ENCODE measurements at places on chromosomes 13 and 19. TPM values are rescaled to one million over a fixed set of nuclear protein-coding genes. Genes with fewer than 3 reads are reported as not detected.

GRCh38 chr19:50493171-50493570, 16.5 kb upstream of the GARIN5A start:
- no peak for DNase-seq

The IGLON5 gene
- total RNA-seq = not detected

DNA sequence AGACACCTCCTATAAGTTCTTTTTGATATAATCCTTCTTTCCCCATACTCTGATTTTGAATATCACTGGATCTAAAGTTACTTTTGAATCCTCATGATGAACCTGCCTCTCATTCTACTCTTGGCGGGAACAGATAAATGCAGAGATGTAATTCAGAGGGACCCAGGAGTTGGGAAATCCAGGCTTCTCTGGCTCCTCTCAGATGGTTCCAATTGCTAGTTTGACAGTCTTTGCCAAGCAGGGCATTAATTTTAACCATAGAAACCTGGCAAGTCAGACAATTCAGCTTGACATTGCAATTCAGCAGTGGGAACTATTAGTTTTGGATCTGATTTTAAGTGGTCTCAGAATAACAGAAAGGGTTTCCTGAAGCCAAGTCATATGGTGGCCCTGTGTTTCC, 67.3 kb upstream of the KLF12 start:
- DNase-seq = no peak

DNA sequence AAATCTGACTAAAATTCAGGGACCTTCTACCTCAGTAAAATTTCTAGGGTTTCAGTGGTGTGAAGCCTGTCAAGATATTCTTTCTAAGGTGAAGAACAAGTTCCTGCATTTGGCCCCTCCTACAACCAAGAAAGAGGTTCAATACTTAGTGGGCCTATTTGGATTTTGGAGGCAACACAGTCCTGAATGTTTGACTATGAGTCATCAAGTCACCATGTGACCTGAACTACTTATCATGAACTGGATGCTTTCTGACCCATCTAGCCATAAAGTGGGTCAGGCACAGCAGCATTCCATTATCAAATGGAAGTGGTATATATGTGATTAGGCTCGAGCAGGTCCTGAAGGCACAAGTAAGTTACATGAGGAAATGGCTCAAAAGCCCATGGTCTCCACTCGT, 163.0 kb upstream of the IRS2 start:
- no peak for DNase-seq

DNA sequence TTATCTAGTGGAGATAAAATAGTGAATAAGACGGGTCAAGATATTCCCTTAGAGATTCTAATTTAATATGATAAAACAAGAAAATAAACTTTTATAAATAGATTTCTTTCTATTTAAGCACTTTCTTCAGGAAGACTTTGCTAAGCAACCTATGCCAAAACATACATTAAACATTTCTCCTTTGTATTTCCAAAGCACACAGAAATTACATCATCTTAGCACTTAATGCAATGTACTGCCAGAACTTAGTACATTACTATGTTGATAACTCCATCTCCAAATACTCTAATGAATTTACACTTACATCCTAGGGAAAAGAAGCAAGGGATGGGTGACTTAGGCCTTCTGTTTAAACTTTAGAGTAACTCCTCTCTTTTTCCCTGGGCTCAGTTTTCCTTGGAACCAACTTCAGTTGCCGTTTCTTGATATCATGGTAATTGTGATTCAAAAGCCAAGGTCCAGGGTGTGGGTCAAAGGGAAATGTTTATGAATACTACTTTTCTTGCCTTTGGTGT, 322.6 kb upstream of the PCDH20 start:
- no peak for DNase-seq

The MBD3L2 gene
- not detected for total RNA-seq

DNA sequence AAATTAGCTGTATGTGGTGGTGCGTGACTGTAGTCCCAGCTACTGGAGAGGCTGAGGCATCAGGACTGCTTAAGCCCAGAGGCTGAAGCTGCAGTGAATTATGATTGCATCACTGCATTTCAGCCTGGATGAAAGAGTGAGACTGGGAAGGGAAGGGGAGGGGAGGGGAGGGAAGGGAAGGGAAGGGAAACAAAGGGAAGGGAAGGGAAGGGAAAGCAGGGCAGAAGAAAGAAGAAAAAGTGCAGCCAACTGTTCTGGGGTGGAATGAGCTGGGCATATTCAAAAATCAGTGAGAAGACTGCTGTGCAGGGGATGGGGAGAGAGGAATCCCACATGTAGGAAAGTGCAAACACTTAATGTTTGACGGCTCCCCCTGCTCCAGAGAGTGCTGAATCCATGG, 905.5 kb downstream of the UQCRFS1 start:
- DNase-seq = no peak

DNA sequence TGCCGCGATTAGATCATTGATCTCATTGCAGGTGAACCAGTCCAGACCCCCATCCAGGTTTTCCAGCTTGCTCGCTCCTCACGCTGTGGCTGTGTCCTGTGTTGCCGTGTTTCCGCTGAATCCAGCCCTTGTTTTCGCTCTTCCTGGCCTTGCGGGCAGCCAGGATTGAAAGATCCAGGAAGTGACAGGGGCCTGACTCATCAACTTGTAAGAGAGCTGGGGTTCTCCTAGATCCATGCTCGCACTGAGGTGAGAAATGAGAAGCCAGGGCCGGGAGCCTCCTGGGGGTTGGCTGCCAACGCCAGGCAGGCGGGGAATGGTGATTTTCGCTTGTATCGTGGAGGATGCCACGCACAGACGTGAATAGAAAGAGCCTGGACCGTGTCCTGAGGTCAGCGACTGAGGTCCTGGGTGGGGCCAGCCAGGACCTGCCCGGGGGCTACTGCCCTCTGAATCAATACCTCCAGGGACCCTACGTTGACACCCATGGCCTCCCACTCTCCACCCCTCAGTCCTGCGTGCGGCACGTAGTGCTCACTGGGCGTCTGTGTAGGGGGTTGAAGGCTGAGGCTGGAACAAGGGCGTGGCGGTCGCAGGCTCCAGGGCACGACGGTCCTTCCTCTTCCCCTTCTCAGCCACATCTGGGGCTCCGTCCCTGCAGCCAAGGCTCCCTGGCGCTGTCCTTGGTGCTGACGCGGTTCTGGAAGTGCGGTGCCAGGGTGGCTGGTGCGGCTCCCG, 7.3 kb upstream of the PTPRH start:
- peak; percentile 97 for DNase-seq

- DNase-seq = no peak
These were observed 34.6 kb downstream of the CRTC1 start for GRCh38 chr19:18718015-18718526.

The TSHZ3 gene
- total RNA-seq = 3.0 TPM

GRCh38 chr19:20969898-20970297, 46.8 kb downstream of the ZNF85 start:
- DNase-seq = no peak

DNA sequence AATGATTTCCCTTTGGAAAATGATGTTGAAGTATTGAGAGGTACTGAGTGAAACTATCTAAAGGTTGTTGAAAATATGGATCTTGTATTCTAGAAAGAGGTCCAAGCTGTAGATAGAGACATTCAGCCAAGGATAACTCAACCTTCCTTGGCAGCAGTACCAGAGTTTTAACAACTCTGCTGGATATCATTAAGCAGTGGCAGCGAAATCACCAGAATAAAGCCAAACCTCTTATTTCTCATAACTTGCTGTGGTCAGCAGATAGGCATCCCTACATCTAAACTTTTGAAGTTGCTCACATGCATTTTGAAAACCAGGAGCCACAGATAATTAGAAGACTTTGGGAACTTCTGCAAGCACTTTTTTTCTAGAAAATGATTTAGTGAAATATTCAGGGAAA, 559.8 kb downstream of the IRS2 start:
- DNase-seq = no peak

DNA sequence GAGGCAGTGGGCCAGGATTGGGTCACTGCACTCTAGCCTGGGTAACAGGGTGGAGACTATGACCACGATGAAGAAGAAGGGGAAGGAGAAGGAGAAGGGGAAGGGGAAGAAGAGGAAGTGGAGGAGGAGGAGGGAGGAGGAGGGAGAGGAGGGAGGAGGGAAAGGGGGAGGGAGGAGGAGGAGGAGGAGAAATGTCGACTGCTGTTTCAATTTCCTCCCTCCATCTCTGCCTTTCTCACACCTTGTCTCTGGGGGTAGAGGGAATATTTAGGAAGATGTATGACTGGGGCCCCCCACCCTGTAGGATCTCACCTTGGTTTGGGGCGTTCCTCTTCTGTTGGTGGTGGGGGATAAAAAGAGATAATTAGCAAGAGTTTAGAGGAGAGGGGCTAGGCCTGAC, 3.8 kb downstream of the TNNT1 start:
- no peak for DNase-seq

- no peak for DNase-seq
These were observed 618.0 kb upstream of the ARGLU1 start for GRCh38 chr13:107185889-107186288.

DNA sequence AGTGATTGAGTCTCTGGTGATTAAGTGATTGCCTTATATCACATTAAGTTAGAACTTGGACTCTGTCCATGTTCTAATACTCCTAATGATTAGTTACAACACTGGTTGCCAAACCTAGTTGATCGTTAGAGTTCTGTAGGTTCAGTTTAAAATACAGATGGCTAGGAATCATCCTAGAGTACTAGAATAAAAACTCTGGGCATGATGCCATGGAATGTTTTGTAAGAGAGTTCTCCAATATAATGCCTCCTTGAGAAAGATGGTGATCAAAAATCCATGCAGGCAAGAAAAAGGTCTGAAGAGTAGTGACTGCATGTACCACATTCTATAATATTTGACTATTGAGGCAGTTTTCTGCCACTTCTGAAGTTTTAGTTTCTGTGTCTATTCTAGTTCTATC, 176.3 kb downstream of the GPC5 start:
- no peak for DNase-seq

The TYROBP gene
- total RNA-seq = not detected

The HCN2 gene
- 0.79 TPM for total RNA-seq

DNA sequence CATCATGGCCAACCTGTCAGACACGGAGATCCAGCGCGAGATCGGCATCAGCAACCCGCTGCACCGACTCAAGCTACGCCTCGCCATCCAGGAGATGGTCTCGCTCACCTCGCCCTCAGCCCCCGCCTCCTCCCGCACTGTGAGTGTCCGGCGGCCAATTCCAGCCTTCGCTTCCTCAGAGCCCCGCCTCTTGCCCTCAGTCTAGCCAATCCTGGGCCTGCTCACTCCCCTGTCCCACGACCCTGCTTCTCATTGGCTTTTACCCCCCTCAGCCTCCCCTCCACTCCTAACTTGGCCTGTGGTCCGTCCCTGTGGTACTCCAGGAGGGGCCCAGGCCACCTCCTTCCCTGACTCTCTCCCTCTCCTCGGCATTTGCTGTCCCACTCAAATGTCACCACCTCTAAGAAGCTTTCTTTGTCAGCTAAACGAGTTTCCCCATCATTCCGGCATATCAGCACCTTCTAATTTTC, 12.3 kb downstream of the HRC start:
- peak; percentile 59 for DNase-seq

DNA sequence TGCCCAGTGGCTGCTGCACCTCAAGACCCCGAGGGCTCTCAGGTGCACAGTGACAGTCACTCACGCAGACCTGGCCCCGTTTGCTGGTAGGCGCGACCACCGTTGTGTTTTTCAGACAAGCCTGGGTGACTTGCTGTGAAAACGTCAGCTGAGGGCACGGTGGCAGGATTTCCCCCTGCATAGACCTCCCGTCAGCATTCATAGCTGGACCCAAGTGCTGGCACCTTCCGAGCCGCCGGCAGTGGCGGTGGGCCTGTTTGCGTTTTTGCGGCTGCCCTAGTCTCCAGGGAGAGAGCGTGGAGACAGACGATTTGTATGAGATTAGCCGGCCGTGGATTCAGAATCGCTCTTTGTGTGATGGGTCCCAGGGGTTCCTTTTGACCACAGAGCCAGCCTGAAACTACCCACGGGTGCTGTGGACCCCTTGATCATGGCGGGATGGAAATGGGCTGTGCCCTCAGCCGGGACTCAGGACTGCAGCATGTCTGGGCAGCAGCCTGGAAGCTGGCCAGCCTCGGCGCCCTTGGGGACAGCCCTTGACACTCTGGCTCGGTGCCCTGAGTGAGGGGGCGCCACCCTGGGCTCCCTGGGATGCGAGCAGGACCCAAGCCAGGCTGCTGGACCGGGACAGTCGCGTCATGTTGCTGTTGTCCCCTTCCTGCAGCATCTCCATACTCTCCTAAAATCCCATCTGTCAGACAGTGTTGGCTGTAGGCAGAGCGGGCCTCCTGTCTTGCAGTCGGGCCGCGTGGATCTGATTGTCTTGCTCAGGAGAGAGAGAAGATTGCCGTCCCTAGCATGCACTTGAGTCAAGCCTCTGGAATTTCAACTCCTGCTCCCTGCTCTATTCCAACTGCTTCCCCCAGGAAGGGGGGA, 8.6 kb downstream of the KDM4B start:
- DNase-seq = no peak

The ANGPTL8 gene
- not detected for total RNA-seq

GRCh38 chr19:54392105-54392504, 23.2 kb upstream of the TTYH1 start:
- no peak for DNase-seq

The ZNF850 gene
- 5.5 TPM for total RNA-seq

The CD177 gene
- not detected for total RNA-seq

GRCh38 chr19:11018179-11018578, 57.3 kb downstream of the SMARCA4 start:
- no peak for DNase-seq

- DNase-seq = no peak
These were observed 21.9 kb downstream of the CCL25 start for GRCh38 chr19:8074501-8074900.

DNA sequence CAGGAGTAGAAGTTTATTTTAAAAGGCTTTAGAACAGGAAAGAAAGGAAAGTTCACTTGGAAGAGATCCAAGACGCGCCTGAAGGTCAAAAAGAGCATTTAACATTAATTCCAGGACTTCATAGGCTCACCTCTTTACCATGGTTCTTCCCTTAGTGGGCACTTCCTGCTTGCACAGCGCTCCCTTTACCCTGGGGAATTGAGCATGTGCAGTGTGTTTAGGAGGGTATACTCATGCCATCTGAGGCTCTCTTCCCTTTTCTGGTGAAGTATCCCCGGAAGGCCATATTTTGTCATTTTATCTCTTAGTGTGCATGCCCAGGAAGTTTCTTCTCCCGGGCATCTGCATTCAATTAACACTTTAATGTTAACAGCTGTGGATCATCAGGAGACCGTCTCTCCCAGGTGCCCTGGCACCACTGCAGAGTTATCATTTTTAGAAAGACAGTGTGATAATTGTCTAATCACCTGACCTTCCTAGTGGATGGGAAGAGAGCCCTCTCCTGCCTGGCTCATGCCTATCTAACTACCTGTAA, 66.1 kb upstream of the ABCC4 start:
- no peak for DNase-seq

DNA sequence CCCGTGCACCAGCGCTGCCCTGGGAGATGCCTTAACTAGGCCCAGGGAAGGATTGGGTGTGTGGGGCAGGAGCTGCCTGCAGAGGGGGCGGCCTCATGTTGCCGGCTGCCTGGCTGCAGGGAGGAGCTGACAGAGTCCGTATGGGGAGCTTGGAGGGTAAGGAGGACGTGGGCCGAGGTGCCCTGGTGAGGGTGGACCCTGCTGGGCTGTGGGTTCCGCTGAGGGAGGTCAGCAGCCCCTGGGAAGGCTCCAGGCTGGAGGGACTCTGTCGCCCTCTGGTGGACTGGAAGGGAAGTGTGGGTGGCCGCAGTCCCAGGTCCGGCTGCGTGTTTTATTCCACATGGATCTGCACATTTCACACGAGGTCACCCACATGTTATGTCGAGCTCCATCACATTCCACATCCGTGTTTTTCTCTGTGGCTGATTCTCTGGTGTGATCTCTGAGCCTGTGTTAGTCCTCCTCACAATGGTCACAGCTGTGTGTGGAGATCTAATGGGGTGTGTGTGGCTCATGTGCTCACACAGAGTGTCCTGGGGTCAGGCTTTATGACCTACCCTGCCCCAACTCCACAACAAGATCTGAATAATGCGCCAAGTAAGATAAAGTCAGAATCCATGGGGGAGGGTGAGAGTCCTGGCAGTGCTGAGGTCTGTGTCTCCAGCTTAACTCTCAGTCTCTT, 1.8 kb upstream of the CEACAM8 start:
- DNase-seq = no peak
